ENCODE measurements at places on chromosomes 16 and 17.
A peak's percentile ranks its signal among the peaks of the same experiment; 100 is the strongest.

- no peak for DNase-seq
These were observed 4.3 kb downstream of the ATP1B2 start for GRCh38 chr17:7654832-7655540.

DNA sequence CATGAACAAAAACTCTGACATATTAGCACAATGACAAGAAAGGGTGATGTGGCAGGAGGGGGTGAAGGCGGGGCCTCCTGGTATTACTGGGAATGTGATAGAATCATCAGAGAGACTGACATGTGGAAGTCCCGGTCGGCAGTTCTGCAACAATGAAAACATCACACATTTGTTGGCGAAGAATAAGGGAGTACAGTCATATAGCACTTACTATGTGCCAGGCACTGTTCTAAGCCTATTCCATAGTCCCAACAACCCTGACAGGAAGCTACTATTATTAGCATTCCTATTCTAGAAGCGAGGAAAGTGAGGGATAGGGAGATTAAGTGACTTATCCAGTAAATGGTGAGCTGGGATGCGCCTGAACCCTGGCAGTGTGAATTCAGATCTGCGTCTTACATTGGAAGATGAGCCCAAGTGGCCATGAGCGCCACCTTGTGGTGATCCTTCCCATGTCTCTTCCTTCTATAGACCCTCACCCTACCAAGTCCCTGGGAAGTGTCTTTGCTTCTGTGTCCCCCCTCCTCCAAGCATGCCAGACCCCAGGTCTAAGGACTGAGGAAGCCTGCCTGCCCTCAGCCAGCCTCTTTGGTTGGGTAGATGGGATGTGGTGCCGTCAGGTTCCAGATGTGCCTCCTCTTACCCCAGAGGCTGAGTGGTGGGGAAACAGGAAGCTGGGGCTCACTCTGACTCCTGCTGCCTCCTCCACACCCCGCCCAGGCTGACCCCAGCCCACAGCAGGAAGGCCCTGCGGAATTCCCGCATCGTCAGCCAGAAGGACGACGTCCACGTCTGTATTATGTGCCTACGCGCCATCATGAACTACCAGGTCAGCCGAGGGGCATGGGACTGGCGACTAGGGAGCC lies 14.0 kb downstream of the FMNL1 start:
- DNase-seq = peak; percentile 76

GRCh38 chr16:31365131-31365865 lies 10.3 kb downstream of the ITGAX start:
- no peak for DNase-seq

DNA sequence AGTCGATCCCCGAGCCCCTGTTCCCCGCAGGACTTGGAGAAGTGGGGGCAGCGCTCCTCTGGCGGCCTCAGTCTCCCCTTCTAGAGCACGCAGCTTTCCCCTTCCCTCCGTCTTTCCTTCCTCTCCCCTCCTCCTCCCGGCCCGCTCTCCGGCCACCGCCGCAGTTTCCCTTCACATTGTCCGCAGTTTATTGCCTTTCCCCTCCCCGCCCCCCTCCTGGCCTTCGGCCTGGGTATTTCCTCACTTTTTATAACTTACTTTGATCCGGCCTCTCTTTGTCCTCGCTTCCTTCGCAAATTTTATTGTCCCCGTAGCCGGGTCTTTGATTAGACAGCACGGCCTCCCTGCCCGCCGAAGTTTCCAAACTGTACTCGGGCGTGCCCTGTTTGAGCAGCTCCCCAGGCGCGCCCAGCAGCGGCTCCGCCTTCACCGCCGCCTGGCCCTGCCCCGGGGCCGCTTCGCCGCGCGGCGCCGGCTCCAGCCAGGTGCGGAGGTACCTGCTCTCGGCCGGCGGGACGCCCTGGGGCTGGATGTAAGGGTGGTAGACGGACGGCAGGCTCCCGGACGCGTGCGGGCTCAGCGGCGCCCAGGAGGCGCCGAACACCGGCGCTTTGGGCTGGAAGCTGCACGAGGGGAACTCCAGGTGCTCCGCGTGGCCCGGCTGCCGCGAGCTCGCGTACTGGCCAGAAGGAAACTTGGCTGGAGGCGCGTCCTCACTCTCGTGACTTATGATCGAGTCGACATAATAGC lies 488 bp downstream of the HOXB9 start:
- no peak for DNase-seq

DNA sequence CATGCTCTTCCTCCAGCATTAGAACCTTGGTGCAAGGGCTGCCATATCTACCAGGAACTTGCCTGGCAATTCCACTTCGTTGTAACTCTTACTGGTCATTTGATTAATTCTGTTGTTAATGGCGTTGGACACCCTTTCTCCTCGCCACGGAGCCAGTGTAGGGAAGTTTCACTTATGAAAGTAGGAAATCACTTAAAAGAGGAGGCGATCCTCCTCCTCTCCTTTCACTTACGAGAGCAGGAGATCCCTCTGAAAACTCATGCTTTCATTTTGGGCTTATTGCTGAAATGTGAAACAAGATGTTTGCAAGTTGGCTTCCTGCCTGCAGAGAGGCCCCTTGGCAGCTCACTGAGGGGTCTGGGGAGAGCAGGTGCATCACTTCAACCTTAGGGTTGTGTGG lies 226.0 kb downstream of the SNX29 start:
- DNase-seq = no peak

GRCh38 chr17:82780195-82780594 lies 28.3 kb downstream of the TBCD start:
- DNase-seq = no peak

- DNase-seq = no peak
These were observed 70.0 kb downstream of the IRX6 start for GRCh38 chr16:55393991-55394390.

GRCh38 chr17:57379237-57379894 lies 123.0 kb downstream of the MSI2 start:
- no peak for DNase-seq

GRCh38 chr16:27304881-27305745 lies 8.7 kb upstream of the IL4R start:
- no peak for DNase-seq

DNA sequence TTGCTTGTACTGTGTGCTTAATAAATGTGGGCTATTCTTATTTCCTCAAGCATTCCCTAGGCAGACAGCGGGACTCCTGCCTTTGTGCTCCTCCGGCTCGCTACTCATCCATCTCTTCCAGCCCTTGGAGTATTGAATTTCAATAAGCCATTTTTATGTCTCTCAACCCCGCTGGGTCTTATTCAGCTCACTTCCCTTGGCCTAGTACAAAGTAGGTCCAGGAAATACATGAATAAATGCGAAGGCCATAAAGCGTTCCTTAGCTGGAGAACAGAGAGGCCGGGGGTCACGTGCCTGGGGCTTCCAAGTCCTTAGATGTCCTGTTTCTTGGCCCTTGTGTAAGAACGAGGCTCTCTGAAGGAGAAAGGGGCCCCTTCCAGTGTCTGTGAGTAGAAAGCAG lies 236.7 kb upstream of the ASIC2 start:
- no peak for DNase-seq

DNA sequence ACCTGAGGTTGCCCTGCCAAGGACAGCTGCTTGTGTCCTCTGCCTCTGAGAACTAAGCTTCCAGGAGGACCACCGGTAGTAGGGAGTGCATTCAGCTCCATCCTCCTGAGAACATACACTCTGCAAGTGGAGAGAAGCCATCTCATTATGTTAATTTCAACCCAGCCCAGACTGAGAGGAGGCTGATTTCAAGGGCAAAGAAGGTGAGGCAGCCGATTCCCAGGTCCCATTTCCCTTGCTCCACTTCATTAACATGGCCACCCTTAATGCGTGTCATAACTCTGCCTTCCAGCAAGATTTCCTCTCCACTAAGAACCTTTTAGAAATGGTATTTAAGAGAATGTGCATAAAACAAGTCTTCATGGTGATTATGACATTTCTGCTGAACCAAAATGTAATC lies 72.5 kb downstream of the CDH13 start:
- no peak for DNase-seq

GRCh38 chr17:75891022-75891604 lies 5.6 kb downstream of the TRIM65 start:
- DNase-seq = no peak

- DNase-seq = no peak
These were observed 2.8 kb downstream of the UBTF start for GRCh38 chr17:44216694-44217093.

- DNase-seq = no peak
These were observed 131.6 kb upstream of the PLCG2 start for GRCh38 chr16:81647527-81647926.

GRCh38 chr17:51120739-51121619 lies at the start of gene SPAG9:
SPAG9 (minus strand) TSS chr17:51120868; CDS start chr17:51120656, 212 bp downstream.
- DNase-seq = peak; percentile 93

DNA sequence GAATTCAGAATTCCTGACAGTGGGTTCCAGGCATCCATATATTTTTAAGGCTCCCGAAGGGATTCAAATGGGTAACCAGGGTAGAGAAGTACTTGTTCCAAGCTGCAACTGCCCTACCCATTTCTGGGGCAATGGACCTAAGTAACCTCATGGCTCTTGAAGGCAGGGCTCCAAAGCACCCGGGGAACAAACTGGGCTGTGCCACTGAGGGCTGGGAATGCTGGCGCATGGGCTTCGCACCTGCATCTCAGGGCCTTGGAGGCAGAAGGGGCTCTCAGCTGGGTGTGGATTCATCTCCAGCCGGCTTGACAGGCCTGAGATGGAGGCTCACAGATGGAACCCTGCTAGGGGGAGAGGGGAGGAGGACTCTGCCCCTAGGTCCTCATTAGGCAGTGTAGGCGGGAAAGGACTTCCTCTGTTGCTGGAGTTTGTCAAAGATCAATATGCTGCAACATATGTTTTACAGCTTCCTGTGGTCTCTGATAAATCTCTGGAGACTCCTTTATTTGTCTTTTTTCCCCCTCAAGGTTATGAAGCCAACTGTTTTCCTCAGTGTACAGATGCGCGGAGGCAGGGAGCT lies 232.3 kb upstream of the NLRP1 start:
- no peak for DNase-seq

GRCh38 chr16:74774223-74775139 lies at the start of gene FA2H:
FA2H (minus strand) TSS chr16:74774820; CDS start chr16:74774755, 65 bp downstream.
- DNase-seq = peak; percentile 27

DNA sequence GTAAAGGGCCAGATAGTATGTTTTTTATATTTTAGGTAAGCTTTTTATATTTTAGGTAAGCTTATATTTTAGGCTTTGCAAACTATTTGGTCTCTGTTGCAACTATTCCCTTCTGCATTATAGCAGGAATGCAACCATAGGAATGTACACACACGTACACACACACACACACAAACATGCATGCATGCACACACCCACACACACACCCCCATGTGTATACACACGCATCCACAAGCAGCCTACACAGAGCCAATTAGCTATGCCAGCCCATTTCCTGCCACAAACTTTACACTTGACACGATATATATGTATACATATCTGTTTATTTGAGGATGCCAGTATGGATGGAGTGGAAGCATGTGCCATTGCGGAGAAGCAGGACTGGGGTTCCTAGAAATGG lies 7.5 kb upstream of the TRPV3 start:
- no peak for DNase-seq

- DNase-seq = no peak
These were observed 5.1 kb downstream of the BPTF start for GRCh38 chr17:67830440-67830839.

DNA sequence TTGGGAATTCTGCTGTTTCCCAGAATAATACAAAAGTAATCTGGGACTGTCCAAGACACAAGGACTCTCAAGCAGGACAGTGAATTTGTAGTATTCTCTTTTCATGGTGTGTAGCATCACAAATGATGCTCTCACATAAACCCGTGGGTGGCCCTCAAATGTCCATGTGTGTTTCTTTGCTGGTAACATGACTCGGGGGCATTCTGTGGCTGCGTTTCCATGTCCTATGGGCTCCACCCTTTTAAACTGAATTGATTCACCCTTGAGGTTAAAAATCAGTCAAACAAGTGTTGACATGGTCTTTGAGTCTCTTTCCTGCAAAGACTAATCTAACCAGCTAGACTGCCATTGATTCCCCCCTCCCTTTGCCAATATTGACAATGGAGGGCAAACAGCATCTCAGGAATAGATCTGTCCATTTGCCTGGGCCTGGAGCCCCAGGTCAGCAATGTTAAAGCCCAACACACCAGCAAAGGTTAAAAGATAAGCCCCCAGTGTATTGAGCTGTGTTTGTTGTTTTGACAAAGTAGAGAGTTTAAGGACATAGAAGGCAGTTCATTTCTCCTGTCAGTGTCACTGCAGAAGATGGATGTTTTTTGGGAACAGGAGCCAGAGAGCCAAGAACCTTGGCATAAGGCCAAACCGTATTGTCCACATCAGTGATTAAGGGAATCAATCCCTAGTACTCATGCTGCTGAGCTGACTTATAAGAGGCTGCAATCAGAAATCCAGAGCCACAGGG lies 117.1 kb upstream of the COX10 start:
- DNase-seq = no peak

DNA sequence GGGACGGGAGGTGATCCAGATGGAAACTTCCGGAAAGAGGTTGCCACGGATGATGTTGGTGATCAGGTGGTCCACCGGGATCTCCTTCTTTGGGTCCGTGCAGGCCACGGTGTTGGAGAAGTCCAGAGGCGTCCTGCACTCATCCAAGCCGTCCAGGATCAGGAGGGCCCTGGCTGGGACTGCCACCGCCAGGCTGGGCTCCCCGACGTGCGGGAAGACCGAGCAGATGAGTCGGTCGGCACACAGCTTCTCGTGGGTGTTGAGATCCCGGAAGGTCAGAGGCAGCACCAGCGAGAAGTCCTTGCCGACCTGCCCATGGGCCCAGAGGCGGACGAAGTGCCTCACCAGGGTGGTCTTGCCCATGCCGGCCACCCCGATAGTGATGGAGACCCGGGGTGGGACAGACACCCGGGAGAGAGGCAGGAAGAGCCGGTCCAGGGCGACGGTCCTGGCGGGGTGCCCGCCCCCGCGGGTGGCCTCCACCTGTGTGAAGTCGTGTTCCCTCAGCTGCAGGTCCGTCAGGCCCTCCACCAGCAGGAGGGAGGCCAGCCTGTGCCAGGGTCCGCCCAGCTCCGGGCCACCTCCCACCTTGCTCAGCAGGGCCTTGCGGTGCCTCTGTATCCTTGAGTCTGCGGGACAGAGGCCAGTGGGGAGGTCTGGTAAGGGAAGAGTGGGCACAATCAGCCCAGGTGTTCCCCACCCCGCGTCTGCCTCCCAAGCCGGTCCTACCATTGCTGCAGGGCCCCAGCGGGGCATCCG lies 12.9 kb downstream of the NLRC3 start:
- no peak for DNase-seq

- peak; percentile 58 for DNase-seq
These were observed 655 bp downstream of the HIRIP3 start for GRCh38 chr16:29994600-29995323.

- DNase-seq = peak; percentile 60
These were observed 9.9 kb downstream of the CYGB start for GRCh38 chr17:76527430-76528111.

GRCh38 chr17:74935585-74936469 lies at the start of gene OTOP3:
OTOP3 (plus strand) TSS chr17:74935898; CDS start chr17:74935922, 24 bp downstream.
- no peak for DNase-seq

DNA sequence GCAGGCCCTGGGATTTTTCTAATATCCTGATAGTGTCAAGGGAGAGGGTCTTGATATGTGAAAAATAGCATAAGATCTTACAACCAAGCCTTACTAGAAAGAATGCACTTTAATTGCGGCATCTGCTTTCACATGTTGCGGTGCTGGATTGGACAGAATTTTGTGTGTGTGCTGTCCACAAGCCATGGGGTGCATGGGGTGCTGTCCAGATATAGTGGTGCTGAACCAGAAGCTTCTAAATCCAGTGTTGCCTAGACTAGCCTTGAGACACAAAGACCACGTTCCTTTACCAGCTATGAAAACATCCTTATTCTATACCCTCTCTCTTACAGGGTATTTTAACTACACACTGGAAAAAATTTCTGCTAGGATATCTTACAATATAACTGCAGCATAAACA lies 244.0 kb downstream of the TMEM114 start:
- no peak for DNase-seq
